ENCODE measurements at places on chromosomes 2 and 18. TPM values are rescaled to one million over a fixed set of nuclear protein-coding genes. Genes with fewer than 3 reads are reported as not detected.

DNA sequence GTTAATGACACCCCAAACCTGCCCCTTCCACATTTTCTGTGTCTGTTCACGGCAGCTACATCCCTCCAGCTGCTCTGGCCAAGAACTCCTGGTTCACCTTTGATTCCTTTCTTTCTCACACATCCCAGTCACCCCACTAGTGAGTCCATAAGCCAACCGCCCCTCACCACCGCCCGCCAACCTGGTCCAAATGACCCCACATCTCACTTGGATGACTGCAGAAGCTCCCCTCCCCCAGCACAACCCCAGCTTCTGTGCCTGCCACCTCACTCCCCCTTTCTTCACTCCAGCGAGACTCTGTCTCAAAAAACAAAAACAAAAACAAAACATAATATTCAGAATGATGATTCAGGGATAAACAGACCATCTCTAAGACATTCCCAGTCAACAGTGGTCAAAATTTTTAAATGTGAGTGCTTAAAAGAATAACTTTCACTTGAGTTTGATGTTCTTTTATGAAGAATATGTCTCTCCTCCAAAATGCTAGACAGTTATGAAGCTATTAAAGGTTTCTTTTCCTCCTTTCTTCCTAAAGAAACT lies 3.2 kb downstream of the CYS1 start:
- DNase-seq = no peak

GRCh38 chr2:30421604-30422443 lies 25.2 kb upstream of the LCLAT1 start:
- no peak for DNase-seq

DNA sequence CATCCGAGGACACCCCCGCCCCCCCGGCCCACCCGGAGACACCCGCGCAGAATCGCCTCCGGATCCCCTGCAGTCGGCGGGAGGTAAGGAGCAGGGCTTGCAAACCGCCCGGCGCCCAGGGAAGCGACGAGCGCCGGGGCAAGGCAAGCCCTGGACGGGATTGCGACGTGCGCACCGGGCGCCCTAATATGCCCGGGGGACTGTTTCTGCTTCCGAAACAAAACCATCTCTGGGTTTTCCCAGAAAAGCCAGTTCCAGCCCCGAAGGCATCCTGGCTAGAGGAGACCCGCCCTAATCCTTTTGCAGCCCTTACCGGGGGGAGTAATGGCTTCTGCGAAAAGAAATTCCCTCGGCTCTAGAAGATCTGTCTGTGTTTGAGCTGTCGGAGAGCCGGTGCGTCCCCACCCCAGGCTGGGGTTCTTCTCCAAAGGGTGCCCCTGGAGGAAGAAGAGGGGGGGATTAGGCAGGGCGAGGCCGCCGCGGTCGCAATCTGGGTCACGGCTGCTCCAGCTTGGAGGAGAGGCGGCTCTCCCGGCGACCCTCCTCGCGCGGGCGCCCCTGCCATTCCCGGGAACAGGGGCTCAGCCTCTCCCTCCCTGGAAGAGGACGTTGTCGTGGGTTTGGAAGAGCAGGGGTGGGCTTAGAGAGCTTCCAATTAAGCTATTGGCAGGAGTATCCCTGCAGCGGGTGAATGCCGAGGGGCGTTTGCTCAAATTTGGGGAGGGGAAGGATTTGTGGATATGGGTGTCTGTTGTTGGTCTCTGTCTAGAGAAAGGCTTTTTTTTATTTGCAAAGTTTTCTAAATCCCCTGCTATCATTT lies 521 bp downstream of the MYCN start:
- DNase-seq = no peak

GRCh38 chr18:61556862-61557261 lies 223.6 kb downstream of the CDH20 start:
- no peak for DNase-seq

DNA sequence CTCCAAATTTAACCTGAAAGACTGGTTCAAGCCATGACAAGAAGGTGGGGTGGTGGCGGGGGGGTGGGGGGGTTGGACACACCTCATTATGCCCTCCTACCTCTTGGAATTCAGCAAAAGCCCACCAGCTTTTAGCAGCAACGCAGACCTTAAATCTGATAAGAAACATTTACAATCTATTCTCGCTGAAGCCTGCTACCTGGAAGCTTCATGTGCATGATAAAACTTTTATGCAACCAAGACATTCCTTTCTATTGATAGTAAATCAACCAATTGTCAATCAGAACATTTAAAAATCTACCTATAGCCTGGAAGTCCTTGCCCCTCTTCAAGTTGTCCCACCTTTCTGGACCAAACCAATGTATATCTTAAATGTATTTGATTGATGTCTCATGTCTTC lies 113.6 kb upstream of the FAM98A start:
- DNase-seq = no peak

The CRYBA2 gene
- not detected for total RNA-seq

The ASB18 gene
- total RNA-seq = not detected

The ANKRD30BL gene
- not detected for total RNA-seq

Data from activated naive CD4-positive, alpha-beta T cell treated with anti-CD3 and anti-CD28 coated beads, Interleukin-2, amount 50 U/mL, for 72 hours (primary cell).